Esophagus squamous epithelium (tissue), 5 donors: ENCODE measurements at places on chromosomes 16 and 17. TPM values are rescaled to one million over a fixed set of nuclear protein-coding genes. Genes with fewer than 3 reads are reported as not detected.

CA5A gene
- total RNA-seq: not detected

KCNAB3 gene
- 0.95 TPM for total RNA-seq

NOTUM gene
- total RNA-seq: 0.11 TPM

TAC4 gene
- not detected for total RNA-seq

DNA sequence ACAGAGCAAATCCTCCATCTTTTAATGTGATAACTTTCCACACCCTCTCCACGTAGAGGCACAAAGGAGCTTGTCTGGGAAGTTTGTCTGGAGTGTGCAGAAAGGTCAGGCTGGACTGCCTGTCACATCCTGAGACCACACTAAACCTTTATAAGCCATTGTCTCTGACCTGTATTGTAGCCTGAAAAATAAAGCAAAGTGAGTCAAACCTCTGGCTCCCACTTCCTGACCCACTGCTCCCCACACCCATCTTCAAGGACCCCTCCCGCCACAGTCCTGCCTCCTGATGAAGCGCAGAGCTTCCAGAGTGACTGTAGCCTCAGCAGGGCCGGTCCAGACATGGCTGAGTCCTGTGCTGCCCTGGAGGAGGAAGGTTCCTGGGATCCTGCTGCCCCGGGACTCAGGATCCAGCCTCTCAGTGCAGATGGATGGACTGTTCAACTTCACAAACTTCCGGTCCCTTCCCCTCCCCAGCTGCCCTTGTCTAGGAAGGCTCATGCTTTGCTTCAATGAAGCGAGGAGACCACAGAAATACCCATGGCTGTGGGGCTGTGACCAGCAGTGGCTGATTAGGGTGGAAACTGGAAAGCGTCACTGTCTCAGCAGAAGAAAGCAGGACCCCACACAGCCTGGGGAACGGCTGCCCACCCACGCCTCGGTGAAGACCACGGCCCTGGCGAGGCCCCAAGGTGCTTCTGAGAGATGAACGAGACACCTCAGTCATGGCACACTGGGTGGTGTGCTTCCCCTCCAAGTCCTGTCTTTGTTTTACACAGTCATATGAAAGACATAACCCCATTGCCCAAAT lies 30.9 kb upstream of the CLEC18B start:
- no peak for DNase-seq

TP53TG3 gene
- not detected for total RNA-seq

- no peak for DNase-seq
Measured at GRCh38 chr17:41098481-41098880, 539 bp upstream of the KRTAP4-8 start.

ABCA10 gene
- 1.3 TPM for total RNA-seq
